ENCODE measurements at places on chromosomes 1 and 21.

GRCh38 chr1:44985747-44986359 is 542 bp downstream of the EIF2B3 start:
- DNase-seq = no peak

DNA sequence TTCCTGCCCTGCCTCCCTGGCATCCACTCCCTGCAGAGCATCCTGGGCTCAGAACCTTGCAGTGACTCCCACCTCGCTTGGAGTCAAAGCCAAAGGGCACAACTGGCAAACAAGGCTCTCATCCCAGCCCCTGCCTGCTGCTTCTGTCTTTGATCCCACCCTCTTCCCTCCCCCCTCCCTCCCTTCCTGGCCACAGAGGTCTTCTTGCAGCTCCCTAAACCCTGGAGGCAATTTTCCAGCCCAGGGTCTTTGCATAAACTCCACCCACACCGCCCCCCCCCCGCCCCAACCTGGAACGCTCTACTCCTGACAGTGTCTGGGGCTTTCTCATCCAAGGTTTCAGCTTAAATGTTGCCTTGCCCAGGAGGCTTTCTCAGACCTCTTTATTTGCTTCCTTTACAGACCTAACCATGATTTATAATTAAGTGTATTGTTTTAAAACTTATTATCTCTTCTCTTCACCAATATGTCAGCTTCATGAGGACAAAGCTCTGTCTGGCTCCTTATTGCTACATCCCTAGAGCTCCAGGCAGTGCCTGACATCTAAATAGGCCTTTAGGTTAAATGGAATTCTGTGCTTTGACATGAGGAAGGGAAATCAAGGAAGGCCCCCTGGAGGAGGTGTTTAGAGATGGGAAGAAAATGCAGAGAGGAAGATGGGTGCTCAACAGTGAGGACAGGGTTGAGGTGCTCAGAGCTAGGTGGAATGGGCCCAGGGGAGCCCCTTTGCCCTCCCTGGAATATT is 37.7 kb upstream of the PADI1 start:
- no peak for DNase-seq

GRCh38 chr21:25370311-25370744 is 237.0 kb downstream of the MRPL39 start:
- no peak for DNase-seq

- DNase-seq = no peak
Measured at GRCh38 chr1:22828484-22829308, 118.1 kb downstream of the EPHB2 start.

DNA sequence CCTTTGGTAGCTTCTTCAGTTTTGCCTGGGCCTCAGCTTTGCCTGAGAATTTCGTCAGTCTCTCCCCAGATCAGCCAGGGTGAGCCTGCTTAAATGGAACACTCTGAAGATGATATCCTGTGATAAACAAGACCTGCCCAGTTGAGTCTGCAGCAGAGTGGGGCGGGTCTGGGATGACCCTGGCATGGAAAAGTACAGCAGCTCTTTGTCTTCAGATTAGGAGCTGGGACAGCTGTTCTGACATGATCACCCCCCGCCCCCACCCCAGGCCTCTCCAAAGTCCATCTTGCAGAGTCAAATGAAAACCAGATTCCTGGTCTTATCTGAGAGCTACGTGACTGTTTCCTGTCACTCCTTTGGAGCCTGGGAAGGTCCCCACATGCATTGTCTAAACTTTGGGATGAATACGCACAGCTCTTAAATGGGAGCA is 2.2 kb upstream of the TMEM51 start:
- no peak for DNase-seq

DNA sequence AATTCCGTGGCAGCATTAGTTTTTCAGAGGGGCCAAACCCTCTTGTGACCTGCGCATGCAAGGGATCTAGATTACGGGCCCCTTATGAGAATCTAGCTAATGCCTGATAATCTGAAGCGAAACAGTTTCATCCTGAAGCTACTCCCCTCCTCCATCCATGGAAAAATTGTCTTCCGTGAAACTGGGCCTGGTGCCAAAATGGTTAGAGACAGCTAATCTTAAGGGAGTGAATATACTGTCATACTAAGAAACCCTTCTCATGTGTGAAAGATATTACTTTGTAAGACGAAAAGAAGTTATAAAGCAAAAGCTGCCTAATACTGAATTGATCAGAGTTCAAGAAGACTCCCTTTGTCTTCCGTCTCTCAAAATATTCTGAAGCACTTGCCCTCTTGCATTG is 166.3 kb downstream of the DUSP10 start:
- no peak for DNase-seq

DNA sequence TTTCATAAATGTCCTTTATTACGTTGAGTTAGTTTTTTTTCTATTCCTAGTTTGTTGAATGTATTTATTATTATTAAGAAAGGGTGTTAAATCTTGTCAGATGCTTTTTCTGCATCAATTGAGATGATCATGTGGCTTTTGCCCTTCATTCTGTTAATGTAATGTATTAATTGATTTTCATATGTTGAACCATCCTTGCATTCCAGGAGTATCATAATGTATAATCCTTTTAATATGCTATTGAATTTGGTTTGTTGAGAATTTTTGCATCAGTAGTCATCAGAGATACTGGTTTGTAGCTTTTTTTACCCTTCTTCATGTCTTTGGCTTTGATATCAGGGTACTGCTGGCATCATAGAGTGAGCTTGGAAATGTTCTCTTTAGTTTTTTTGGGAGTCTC is 100.0 kb downstream of the POFUT2 start:
- no peak for DNase-seq

DNA sequence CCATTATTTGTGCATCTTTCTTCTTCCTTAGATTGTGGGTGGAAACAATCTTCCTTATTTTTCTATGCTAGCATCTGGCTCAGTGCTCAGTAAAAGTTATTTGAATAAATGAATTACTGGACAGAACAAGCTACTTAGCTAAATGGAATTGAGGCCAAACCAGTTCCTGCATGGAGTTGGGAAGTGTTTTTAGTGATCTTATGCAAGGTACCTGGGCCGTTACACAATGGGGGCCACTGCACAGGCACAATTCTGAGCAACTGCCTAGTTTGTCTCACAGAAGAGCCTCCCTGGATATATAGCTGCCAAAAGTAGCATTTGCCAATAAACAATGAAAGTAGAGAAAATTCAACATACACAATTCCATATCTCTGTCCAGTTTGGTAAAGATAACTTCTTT is 27.0 kb upstream of the SERBP1 start:
- DNase-seq = no peak

- no peak for DNase-seq
Measured at GRCh38 chr1:94899756-94900155, 27.2 kb downstream of the CNN3 start.

GRCh38 chr1:227709451-227709850 is 25.7 kb downstream of the JMJD4 start:
- DNase-seq = no peak

DNA sequence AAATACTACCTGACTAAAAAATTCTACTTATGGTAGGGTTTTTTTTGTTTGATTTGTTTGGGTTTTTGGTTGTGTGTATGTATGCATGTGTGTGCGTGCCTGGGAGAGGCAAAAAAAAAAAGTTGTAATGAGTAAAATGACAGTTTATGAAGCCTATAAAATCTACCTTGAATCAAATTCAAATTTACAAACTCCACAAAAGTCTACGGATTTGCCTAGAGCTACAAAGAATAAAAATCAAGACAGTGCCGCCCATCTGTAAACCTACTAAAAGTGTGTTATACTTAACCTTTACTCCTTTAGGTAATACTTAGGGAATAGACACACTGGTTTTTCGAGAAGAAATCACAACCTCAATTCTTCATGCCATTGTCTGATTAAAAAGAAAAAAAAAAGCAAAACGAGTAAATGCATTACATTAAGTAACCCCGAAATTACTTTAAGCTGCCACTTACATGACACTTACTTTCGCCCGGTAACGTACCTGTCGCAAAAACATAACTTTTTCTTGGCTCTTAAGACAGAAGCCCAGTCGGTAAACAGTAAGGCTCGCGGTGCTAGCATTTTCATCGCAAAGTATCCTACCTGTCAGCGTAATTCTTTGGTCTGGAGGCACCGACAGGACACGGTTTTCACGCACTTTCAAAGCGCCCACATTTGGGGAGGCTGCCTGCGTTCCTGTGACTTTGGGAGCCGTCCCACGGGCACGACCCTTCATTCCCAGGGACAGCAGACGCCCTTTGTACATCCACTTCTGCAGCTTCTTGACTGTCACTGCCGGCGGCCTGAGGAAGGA is 951 bp downstream of the SYDE2 start:
- DNase-seq = no peak

GRCh38 chr1:21673277-21673780 is 4.2 kb upstream of the RAP1GAP start:
- no peak for DNase-seq

DNA sequence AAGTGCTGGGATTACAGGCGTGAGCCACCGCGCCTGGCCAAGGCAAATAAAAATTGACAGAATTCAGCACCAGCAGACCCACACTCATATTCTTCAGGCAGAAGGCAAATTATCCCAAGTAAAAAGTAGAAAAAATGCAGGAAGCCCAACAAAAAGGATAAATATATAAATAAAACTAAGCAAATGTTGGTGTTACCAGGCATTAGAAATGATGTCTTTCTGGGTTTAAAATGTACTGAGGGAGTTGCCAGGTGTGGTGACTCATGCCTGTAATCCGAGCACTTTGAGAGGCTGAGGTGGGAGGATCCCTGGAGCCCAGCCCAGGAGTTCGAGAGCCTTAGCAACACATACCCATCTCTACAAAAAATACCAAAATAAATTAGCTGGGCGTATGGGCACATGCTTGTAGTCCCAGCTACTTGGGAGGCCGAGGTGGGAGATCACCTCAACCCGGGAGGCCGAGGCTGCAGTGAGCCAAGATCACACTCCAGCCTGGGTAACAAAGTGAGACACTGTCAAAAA is 6.3 kb downstream of the INTS11 start:
- no peak for DNase-seq

GRCh38 chr1:193105821-193106177 is 585 bp upstream of the GLRX2 start:
- no peak for DNase-seq

- DNase-seq = no peak
Measured at GRCh38 chr1:76293831-76294230, 219.3 kb downstream of the ST6GALNAC3 start.

GRCh38 chr1:41642922-41643821 is 158.7 kb upstream of the EDN2 start:
- no peak for DNase-seq
